ENCODE measurements at places on chromosomes 3 and 15.

DNA sequence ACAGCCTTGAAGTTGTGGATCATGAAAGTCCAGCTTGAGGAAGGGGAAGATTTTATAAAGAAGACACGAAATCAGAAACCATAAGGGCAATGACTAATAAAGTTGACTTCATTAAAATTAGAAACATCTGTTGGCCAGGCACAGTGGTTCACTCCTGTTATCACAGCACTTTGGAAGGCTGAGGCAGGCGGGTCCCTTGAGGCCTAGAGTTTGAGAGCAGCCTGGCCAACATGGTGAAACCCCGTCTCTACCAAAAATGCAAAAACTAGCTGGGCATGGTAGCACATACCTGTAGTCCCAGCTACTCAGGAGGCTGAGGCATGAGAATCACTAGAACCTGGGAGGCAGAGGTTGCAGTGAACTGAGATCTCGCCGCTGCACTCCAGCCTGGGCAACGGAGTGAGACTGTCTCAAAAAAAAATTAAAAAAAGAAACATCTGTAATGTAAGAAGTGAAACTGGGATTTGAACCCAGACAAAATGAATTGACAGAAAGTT, 7.9 kb upstream of the UBXN7 start:
- no peak for DNase-seq

- DNase-seq = no peak
These were observed 666.6 kb upstream of the CCDC54 start for GRCh38 chr3:106710596-106710995.

- DNase-seq = no peak
These were observed 1.1 kb upstream of the LPP start for GRCh38 chr3:188152660-188153436.

DNA sequence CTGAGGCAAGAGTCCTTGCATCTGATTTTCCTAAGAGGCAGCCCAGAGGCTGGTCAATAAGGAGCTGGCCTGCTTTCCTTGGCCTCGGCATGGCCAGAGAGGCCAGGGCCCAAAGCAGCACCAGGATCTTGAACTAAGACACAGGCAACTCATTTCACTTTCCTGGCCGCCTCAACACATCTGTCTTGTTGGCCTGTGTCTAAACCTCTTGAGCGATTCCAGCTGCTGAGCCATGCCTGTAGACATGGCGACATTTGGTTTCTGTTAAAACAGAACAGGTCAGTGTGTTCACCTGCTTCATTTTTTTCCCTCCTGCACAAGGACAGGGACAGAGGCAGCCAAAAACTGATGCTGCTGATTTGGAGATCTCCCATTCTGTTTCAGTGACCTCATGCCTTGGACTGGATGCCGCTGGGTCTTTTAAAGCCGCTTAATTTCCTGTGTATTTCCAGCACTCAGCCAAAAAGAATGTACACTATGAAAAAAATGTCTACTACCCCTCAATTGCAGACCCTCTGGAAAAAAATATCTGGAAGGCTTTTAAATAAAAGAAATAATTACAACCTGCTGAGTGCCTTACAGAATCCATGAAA, 266.6 kb upstream of the ICE2 start:
- no peak for DNase-seq

DNA sequence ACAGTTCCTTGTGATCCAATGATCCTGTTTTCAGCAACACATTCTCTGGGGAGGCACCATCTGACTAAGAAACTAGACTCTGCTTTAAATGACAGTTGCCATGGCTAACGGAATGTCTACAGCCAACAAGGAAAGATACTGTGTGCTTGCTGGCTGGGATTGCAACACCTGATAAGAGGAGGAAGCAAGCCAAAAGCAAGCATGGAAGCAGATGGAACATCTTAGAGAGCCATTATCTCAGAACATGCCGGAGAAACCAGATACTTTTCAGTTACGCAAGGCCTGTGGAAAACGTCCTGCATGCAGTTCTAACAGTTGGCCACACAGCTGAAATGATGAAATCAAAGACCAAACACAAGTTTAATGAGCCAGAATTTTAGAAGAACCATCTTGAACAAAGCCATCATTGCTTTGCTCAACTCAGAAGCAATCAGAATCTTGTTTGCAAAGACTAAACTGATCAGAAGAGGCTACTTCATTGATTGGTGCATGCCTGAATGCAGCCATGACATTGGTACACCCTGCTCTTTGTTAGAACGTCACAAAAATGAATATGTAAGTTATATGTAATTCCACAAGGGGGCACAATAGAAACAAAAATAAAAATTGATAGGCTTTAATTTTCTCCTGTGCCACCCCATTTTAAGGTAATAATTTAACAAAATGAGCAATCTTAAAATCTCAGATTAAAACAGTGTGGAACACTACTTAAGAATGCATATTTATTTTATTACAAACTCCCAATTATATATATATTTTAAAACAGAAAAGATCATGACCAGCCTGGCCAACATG, 50.8 kb downstream of the GXYLT2 start:
- DNase-seq = no peak

GRCh38 chr15:45539680-45540079, 17.1 kb upstream of the SLC30A4 start:
- DNase-seq = no peak

GRCh38 chr3:151165226-151165625, 37.8 kb downstream of the GPR171 start:
- DNase-seq = no peak

GRCh38 chr3:124200407-124200806, 208.5 kb upstream of the ROPN1 start:
- DNase-seq = no peak

GRCh38 chr3:129611812-129612533, 5.5 kb upstream of the PLXND1 start:
- no peak for DNase-seq

DNA sequence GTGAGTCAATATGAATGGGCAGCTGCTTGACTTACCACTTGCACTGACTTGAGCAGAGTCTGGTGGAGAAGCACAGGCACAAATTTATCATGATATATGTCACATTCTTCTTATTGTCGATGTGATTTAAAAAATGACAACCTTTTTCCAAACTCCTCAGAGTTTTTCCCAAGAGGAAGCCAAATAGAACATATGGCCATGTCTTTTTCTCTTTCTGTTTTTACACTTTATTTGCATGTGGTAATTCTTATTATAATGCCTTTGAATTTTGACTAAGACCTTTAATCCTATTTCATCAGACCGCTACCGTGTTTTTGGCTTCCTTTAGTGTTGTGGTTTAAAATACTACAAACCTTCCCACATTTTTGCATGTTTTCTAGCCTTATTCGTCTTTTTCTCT, 666.2 kb downstream of the PDCD6IP start:
- DNase-seq = no peak

- DNase-seq = no peak
These were observed 75.7 kb downstream of the EFL1 start for GRCh38 chr15:82186719-82187406.

DNA sequence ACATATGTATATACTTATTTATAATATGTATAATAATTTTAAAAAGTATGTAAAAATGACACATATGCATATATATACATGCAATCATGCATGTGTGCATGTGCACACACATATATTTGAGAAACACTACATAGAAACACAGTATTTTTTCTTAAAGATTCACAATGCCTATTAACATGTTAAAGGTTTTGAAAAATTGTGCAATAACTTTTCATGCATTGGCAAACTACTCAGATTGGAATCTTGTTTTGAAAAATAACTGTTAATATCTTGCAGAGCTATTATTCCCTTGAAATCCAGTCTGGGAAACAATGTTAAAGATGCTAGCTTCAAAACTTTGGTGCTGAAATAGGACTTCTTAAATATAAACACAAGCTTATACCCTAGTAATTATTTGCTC, 256.2 kb upstream of the P2RY1 start:
- no peak for DNase-seq

GRCh38 chr3:185998136-185998535, 60.3 kb upstream of the TRA2B start:
- DNase-seq = no peak

GRCh38 chr15:70488002-70488605, 275.3 kb downstream of the UACA start:
- no peak for DNase-seq

DNA sequence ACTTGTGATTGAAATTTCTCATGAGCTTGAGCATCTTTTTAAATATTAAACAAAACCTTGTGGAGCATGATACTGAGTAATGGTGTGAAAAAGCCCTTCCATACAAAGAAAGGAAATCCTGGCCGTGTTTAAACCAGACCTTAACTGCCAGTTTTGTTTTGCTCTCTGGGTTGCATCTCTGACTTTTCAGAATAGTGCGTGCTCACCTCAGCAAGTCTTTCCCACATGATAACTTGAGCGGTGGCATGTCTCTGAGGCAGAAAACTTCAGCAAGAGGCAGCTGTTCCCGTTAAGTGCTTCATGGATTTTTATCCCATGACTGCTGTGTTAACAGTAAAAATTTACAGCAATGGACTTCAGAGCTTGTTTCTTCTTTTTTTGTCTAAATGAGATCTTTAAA, 393.3 kb downstream of the FEZF2 start:
- no peak for DNase-seq

- no peak for DNase-seq
These were observed 21.0 kb downstream of the IFT57 start for GRCh38 chr3:108201258-108201657.

GRCh38 chr15:46383978-46384377, 749.1 kb downstream of the SQOR start:
- DNase-seq = no peak

DNA sequence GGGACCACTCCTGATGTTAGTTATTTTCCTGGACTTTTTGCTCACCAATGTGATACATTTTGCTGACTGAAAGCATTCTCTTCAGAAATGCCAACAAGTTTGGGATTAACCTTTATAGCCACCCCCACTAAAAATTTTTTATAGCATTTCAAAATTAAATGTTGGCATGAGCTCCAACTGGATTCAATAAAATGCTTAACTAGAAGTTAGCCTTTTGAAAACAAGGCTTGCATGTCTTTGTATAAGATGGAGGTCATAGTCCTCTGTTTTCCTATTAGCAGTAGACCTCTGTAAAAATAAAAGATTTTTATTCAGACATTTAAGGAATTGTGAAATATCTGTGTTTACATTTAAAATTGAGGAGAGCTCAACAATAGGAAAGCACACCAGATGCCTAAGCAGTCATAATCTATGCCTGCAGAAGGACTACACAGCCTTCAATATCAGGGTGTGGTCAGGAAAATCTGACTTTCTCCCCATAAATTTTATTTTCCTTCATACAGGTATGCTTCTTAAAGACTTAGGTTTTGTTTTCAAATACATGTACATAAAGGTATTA, 87.2 kb downstream of the DNAJC13 start:
- no peak for DNase-seq

DNA sequence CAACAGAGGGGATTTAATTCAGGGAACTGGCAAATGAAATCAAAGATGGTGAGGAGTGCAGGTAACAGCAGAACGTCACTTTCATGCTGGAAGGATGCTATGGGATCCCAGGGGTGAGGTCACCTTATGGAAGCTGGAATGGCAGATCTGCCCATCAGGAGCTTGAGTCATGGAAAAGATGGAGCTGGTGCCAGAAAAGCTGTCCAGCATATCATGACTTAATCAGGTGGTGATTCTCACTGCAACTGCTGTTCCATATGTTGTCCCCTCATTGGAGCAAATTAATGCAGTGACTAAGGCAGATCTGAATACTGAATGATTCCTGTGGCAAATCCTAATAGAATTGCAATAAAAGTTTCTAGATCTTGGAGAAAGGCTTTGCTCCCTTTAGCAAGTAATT, 38.4 kb downstream of the HHLA2 start:
- no peak for DNase-seq

GRCh38 chr15:47184003-47184907, 533.0 kb upstream of the SEMA6D start:
- no peak for DNase-seq

GRCh38 chr3:5072100-5072816, 49.8 kb upstream of the ARL8B start:
- DNase-seq = no peak

- no peak for DNase-seq
These were observed 112.3 kb downstream of the CHCHD6 start for GRCh38 chr3:126816298-126816697.

DNA sequence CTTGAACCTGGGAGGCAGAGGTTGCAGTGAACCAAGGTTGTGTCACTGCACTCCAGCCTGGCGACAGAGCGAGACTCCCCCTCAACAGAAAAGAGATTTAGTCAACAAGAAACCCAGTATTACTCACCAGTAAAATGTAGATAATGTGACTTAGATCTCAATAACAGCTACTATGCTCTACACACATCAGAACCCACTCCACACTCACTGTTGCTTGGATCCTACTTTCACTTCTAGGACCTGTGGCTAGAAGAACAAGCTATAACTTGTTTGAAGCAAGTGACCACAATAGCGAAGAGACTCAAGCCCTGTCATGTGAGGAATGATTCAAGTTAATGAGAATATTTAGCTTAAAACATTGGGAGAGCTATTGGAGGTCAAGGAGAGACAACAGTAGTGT, 100.7 kb downstream of the ANXA2 start:
- DNase-seq = no peak

DNA sequence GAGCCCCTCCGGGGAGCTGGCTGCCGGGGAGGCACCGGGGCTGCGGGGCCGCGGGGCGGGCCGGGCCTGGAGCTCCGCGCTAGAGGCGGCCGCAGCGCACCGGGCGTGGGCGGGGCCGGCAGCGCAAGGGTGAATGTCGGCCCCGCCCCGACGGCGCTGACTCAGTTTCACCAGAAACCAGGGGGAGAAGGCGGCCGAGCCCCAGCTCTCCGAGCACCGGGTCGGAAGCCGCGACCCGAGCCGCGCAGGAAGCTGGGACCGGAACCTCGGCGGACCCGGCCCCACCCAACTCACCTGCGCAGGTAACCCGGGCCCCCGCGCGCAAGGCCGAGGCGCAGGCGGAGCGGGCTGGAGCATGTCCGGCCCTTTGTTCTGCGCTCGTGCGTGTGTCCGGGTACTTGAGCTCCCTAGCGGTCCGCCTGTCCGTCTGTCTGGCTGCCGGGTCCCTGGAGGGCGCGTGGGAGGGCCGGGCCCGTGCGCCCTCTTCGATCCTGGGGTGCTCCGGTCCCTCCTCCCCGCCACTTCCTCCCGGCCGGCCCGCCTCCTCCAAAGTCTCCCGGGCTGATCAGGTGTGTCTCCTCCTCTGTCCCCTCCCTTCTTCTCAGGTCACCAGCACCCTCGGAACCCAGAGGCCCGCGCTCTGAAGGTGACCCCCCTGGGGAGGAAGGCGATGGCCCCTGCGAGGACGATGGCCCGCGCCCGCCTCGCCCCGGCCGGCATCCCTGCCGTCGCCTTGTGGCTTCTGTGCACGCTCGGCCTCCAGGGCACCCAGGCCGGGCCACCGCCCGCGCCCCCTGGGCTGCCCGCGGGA, at the start of gene SPINT1:
Gene SPINT1, plus strand, starts transcription at position 164 of the 811 bp plus-strand sequence. Its CDS starts 507 bp downstream, at position 671.
- DNase-seq = no peak

- DNase-seq = no peak
These were observed 23.7 kb downstream of the CYP11A1 start for GRCh38 chr15:74343797-74344127.

GRCh38 chr3:108036401-108036800, 54.4 kb downstream of the CD47 start:
- no peak for DNase-seq
